ENCODE measurements at places on chromosomes 16 and 17. TPM values are rescaled to one million over a fixed set of nuclear protein-coding genes. Genes with fewer than 3 reads are reported as not detected.

ABCC6 gene
- total RNA-seq, result 1.4 TPM

PMFBP1 gene
- not detected for total RNA-seq

ZNF629 gene
- total RNA-seq, result 23.9 TPM

DHRS7C gene
- total RNA-seq, result not detected

FLII gene
- 512 TPM for total RNA-seq

GALR2 gene
- 0.33 TPM for total RNA-seq

GRCh38 chr16:65608455-65608854 is 486.6 kb upstream of the CDH11 start:
- no peak for DNase-seq

GRCh38 chr17:55965051-55965450 is 188.2 kb upstream of the ANKFN1 start:
- no peak for DNase-seq

- DNase-seq, result no peak
These were observed 107.8 kb downstream of the YPEL2 start for GRCh38 chr17:59439262-59439661.

- DNase-seq, result peak; percentile 48
These were observed 162.5 kb downstream of the MAF start for GRCh38 chr16:79437764-79438751.

DNA sequence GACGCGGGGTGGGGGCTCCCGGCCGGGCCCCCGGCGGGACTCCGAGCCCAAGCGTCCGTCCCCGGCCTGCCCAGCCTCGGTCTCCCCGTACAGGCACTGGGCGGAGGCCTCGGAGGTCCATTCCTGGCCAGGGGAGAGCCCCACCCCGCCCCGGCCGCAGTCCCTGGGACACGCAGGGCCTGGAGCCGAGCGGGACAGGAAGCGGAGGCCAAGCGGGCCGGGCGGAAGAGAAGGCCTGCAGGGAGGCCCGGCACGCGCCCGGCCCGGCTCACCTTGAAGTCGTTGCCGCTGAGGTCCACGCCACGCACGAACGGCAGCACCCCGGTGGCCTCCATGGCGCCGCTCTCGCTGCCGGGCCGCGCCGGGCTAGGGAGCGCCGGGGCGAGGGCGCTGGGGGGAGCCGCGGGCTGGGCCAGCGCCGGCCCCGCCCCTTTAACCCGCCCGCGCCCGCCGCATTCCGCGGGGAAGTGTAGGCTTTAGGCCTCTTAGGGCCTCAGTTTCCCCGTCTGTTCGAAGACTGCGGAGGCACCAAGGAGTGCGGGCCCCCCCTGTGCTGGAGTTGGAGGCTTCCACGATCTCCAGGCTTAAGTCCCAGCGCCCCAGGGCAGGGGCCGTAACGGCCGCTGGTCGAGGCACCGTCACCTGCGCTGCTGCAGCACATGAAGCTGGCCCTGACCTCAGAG is at the start of gene FLII:
Gene FLII (minus strand): TSS at position 383 of the 683 bp plus-strand sequence. CDS start 48 bp downstream, at position 335.
- DNase-seq, result no peak

GRCh38 chr16:4376893-4377572 is 5.4 kb downstream of the VASN start:
- no peak for DNase-seq

- DNase-seq, result no peak
These were observed 10.4 kb upstream of the MARCHF10 start for GRCh38 chr17:62818526-62818925.

GRCh38 chr16:88856122-88856827 is 472 bp downstream of the GALNS start:
- DNase-seq, result no peak

DNA sequence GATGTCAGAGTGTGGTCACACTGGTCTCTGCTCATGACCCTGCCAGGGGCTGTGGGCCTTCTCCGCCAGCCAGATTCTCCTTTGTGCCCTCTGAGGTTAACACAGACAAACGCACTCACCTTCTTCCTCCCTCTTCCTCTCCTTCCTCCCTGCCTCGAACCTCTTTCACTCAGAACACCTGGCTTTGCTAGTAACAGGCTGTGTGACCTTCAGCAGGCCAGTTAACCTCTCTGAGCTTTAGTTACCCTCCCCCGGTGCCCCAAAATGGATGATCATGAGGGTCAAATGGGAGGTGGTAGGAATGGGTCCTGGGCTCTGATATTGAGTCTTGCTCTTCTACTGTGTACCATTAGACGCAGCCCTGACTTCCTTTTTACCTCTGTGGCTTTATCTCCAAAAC is 127.1 kb downstream of the OR1D5 start:
- DNase-seq, result no peak

DNA sequence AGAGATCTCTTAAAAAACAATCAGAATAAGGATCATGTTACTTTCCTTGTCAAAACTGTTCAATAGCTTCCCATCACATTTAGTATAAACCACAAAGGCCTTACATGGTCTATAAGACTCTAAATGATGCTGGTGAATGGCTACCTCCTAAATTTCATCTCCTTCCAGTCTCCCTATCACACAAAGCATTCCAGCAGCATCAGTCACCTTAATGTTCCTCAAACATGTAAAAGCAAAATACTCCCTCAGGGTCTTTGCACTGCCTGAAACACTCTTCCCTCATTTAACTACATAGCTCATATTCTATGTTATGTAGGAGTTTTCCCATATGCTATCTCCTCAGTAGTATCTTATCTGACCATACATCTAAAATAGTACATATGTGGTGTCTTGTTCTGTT is 53.5 kb upstream of the INTS2 start:
- DNase-seq, result no peak

GRCh38 chr17:610276-610675 is 104.4 kb downstream of the VPS53 start:
- DNase-seq, result no peak

DNA sequence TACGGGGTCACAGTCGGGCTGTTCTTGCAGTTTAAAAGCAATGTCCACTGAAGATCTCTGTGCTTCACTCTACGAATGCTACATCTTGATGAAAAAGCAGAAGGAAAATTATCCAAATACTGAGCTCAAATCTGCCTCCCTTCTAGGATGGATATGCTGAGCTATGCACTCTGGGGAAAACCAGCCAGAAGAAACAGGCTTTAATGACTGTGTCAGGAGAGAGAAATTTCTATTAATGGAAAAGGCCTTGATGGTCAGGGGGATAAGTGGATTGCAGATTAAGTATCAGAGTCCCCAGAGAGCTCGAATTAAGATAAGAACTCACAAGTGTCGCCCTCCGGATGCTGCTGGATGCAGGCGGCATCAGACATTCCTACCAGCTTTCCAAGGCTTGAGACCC is 39.6 kb upstream of the RCVRN start:
- no peak for DNase-seq

- no peak for DNase-seq
These were observed 51.8 kb upstream of the JPH3 start for GRCh38 chr16:87550495-87550961.
